AG09319 (cell line): ENCODE measurements at places on chromosomes 5 and 9.

GRCh38 chr9:12783767-12784460 lies 9.1 kb downstream of the LURAP1L start:
- DNase-seq: no peak

DNA sequence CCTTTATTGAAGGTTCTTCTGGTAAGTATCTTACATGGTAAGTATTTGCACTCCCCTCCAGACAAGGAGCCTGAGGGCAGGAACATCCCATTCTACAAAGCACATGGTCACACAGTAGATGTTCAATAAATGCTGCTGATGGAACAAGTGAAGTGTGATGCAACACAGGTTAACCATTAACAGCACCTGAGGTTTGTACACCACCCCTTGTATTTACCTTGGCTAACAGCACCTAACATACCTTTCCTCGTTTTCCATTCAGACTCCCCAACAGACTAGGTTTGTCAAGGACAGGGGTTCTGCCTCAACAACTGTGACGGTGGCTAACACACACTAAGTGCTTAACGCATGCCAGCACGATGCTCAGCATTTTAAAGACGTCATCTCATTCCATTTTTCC lies 213.6 kb downstream of the MAPKAP1 start:
- DNase-seq: no peak

DNA sequence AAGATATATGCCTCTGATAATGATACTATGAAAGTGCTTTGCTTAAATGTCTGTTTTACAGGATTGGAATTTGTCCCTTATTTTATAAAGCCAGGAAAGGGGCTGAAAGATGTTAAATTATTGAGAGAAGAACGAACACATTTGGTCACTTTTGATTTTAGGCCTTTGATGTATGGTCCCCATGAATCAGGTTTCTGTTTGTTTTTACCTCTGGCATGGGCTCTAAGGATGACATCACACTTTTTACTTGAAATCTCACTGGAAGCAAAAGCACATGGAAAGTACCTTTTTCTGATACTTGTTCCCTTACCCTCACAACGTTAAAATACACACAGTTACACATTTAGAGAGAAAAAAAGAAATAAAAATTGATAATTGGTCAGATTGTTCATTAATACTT lies 6.9 kb downstream of the OTULIN start:
- DNase-seq: no peak

DNA sequence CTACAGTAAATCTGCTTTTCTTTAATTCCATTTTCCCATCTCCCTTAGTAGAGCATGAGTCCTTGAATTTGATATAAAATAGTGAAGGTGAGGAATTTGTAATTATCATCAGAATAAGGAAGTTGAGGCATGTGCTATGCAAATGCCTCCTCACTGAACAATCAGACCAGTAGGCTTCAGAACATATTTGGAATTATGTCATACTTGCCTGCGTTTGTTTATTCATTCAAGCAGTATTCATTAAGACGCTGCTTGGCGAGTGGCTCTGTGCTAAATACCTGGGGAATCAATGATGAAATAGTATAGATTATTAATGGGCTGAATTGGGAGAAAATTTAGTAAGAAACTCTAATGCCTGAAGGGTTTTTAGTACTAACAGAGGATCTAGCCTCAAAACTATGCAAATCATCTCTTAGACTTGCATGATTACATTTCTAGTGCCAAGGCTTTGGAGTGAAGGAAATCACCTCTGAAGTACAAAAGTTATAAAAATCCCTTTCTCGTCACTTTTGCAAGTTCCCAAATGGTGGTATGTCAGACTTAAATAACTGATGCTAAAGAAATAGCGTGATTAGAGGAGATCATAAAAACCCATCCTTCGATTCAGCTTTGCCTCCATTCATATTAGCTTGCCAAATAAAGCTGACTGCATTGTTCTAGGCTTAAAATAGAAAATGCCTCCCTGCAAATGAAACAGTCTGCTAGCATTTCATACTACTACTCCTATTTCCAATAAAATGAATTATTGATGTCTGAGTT lies 141.7 kb downstream of the PCSK5 start:
- no peak for DNase-seq

DNA sequence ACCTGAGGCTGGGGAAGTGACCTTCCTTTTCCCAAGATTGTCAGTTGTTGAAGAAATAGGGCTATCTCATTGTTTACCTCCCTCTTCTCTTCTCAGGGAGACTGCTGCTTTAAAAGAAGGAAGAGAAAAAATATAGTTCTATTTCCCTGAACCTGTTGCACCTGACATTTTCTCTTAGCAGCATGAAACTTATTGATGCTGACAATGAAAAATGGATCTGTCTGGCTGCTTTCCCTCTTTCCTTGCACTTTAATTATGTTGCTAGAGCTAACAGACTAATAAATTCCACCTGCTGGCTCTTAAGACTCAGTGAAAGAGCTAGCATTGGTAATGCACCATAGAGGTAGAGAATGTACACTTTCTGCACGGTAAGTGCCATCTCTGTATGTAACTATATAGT lies 6.2 kb upstream of the CKMT2 start:
- DNase-seq: no peak

DNA sequence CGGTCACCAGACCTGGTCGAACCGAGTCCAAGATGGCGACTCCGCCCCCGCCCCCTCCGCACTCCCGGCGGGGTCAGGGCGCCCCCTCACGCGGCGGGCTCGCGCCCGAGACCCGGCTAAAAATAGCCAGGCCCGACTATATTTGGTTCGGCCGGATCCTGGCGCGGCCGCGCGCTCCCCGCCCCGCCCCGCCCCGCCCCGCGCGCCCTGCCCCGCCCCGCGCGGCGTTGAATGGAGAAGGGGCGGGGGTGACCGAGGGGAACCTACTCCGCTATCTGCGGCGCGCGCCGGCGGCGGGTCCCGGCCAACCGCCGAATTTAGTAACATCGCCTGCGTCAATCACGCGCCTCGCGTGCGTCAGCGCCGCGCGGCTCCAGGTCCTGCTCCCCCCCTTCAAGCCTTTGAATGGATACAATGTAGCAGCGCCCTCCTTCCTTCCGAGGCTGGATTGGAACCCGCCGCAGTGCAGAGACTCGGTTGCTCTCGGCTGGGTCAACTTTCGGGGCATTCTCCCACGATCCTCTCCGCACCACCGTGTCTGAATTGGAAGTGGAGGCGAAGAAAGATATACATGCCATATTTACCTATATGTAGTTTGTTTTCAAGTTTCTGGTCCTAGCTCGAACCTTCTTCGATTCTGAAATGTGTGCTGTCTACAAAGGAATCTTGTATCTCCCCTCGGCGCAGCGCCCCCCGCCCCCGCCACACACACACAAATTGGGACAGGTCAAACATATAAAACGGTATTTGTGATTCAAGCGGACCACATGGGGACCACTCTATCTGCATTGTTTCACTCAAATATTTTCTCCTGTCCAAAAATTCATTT lies 1.6 kb upstream of the NR4A3 start:
- peak; percentile 89 for DNase-seq

DNA sequence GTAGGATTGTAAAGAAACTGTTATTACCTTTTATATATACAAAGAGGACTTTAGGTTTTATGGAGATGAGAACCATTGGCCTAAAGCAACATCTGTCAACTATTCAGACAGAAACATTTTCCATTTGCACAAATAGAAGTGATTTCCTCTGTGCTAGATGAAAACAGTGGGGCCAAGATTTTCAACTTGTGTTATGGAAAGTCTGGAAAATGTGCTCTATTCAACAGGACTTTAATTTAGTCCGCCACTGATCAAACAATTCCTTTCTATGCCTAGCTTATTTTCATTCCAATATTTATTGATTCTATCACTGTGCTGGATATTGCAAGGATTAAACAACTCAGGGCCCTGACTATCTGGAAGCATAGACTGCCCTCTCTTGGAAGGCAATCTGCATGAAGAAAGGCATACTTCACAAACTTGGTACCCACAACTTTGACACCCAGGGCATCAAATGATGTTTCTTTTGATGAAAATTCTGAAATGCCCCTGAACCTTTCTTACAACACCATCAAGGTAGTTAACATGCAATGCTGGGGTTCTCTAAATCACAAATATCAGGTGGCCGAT lies 126.6 kb upstream of the HMHB1 start:
- no peak for DNase-seq

DNA sequence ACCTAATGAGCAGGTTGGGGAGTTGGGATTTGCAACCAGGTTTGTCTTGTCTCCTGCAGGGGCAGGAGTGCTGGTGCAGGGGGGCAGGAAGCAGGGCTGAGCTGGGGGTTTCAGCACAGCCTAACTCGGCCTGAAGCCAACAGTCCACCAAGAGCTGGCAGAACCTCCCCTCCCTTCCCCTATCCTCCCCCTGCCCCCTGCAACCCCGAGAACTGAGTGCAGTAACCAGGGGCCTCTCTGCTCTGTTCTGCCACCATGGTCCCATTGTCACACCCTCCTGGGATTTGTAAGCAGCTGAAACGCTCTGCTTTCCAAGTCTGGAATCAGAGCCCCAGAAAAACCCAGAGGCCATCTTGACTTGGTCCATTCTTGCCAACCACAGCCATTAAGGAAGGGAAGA lies 72.9 kb downstream of the ARHGEF37 start:
- no peak for DNase-seq

DNA sequence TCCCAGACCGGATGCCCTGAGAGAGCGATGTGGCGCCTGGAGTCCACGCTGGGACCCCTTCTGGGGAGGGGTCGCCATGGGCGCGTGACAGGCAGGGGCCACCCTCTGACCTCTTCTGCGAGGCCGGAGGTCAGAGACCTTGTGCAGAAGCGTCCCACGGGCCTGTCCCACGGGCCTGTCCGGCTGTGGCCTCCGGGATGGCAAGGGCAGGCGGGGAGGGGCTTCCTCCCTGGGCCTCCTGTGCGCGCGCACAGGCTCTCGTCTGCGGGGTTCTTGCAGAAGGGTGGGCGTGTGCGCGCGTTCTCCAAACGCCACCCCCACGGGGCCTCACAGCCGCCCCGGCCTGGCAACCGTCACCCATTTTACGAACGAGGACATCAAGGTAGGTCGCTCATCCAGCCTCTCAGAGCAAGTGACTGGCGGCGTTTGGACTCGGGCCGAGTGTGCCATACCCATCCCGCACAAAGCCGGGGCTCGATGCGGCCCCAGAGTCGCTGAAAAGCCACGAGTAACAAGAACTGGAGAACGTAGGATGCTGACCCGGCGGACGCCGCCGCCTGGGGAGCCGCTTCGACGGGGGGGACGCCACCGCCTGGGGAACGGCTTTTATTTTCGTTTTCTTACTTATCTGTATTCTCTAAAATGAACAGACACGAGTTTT lies 897 bp downstream of the AHRR start:
- DNase-seq: no peak

DNA sequence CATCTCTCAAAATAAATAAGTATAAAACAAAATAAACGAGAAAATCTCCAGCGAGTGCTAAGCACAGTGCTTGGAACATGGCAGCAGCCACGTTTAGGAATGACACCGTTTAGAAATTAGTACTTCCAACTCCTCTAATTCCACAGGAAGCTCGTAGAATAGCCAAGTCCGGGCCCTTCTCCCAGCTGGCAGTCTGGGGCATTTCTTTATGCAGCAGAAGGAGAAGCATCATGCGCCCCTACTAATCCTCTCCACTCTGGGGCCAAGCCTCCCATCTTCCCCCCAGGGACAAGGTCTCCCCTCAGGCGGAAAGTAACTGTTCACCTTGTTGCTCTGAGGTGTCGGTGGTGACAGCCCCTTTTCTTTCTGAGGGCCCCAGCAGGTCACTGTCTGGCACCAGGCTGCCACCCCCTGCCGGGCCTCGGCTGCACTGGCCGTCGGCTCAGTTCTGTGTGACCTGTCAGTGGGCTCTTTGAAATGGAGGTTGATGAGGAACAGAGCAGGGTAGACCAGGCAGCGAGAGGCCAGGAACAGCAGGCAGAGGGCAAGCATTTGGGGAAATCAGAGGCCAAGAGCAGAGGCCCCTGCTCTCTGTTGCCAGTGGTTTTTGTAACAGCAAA lies 113.5 kb upstream of the WWC1 start:
- DNase-seq: no peak

DNA sequence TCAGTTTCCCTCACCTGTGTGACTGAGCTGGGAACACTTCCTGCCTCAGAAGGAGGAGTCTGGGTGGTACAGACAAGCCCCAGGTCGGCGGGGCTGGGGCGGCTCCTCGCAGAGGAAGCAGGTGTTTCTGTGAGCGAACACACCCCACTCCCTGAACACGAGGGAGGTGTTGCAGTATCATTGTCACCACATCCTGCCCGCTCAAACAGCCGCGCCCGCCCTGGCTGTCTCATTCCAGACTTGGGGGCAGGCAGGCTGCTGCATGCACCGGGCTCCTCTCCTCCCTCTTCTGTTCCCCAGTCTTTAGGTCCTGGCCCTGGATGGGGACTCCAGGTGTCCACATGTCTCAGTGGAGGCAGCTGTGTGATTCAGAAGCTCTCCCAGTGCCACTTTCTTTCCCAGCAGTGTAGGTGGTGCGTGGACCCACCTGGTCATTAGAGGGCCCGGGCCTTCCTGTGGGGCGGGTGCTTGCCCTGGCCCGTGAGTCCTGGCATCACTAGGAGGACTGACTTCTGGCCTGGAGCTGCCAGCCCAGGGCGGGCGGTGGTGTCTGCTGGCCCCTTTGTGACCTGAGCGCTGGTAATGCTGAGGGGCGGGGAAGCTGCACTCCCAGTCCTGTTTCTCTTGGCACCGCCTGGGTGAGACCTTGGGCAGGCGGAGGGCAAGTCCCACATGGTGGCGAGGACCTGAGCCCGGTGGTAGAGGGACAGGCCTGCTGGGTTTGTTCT lies 18.3 kb upstream of the PHYHD1 start:
- no peak for DNase-seq

GRCh38 chr5:119452060-119452372 lies 281 bp upstream of the HSD17B4 start:
- DNase-seq: no peak

DNA sequence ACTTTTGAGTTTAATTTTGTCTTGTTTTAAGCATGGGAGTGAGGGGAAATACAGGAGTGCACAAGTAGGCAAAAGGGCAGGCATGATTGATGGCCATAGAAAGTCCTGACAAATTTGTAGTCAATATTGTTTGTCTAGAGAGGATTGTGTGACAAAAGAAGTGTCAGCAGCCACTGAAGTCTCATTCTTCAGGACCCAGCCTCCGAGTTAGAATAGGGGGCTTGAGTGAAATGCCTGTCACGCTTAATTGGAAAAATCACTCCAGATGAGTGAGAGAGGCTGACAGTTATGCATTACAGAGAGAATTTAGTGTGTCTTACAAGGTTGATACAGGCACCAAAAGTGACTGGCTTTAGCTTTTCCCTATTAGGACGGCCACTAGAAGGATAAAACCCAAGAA lies 81.9 kb upstream of the RPS23 start:
- DNase-seq: no peak

GRCh38 chr5:159156426-159157238 lies 52.7 kb downstream of the RNF145 start:
- peak; percentile 59 for DNase-seq

- no peak for DNase-seq
Observed at GRCh38 chr5:37247496-37247895, 1.7 kb downstream of the CPLANE1 start.

- no peak for DNase-seq
Observed at GRCh38 chr9:71485326-71485725, 283.0 kb downstream of the CEMIP2 start.

- DNase-seq: no peak
Observed at GRCh38 chr5:149614034-149614907, 33.0 kb downstream of the ARHGEF37 start.

- DNase-seq: no peak
Observed at GRCh38 chr9:109956717-109957440, 176.9 kb downstream of the PALM2AKAP2 start.
